ENCODE measurements at places on chromosomes 3 and 15. TPM values are rescaled to one million over a fixed set of nuclear protein-coding genes. Genes with fewer than 3 reads are reported as not detected.

The FRG2C gene
- total RNA-seq: not detected

The AMOTL2 gene
- total RNA-seq: 71.9 TPM

The GOLGA8B gene
- total RNA-seq: 3.3 TPM

The CXCR6 gene
- total RNA-seq: not detected

GRCh38 chr3:128352326-128352725 lies 114.4 kb downstream of the DNAJB8 start:
- DNase-seq: no peak

The MYL3 gene
- total RNA-seq: not detected

DNA sequence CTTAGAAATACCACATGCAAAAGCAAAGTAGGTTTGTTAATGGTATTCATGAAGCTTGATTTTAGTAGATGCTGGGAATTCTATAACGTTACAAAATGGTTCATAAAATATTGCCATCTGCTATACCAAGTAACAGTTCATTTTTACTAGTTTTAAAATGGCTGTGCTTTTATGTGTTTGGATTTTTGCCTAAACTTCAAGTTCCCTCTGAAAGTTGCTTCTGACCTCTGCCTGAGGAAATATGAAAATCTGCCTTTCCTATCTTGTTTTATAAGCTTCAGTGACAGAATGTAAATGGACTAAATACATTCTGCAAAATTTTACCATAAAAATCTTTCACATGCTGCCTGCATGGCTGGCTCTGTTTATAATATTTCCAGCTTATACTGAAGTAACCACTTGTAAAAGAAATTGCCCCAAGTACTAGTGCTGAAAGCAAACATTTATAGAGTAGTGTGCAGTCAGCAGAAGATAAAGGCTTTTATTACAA lies 560.7 kb upstream of the ROBO2 start:
- no peak for DNase-seq

- DNase-seq: peak; percentile 24
Observed at GRCh38 chr15:58340176-58340575, 91.6 kb upstream of the LIPC start.

DNA sequence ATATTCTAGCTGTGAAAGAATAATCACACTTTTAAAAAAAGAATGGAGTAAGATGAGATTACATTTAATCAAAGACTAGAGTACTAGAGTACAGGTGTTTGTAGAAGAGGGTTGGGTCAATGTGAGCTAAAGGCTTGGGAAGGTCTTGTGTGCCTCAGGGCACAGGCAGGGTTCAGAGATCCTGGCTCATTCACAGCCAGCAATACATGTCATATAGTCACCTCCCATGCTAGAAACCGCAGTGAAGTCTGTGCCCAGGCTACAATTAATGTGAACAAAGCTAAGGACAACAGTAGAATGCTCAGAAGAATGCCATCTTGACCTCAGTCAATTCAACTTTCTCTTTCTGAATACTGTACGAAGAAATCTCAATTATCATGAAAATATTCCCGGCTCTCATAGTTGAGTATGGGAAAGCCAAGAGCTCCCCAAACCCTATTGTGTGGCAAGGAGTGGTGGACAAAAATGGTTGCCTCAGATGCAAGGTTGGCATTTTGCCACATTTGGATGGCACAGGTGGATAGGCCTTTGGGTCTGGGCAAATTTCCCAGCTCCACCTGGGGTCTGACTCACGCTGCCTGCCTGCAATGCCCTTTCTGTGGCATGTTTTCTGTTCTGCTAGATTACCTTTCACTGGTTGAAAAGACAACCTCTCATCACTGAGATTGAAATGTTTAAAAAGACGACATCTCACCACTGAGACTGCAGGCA lies 70.2 kb downstream of the NMD3 start:
- peak; percentile 67 for DNase-seq

The SLC7A14 gene
- total RNA-seq: 2.8 TPM

- peak; percentile 60 for DNase-seq
Observed at GRCh38 chr3:71584394-71585011, 975 bp upstream of the FOXP1 start.

GRCh38 chr3:12557473-12558100 lies 700 bp downstream of the MKRN2 start:
- peak; percentile 14 for DNase-seq

GRCh38 chr3:140830391-140830790 lies 111.2 kb upstream of the SLC25A36 start:
- no peak for DNase-seq

The ALDH1A2 gene
- not detected for total RNA-seq

DNA sequence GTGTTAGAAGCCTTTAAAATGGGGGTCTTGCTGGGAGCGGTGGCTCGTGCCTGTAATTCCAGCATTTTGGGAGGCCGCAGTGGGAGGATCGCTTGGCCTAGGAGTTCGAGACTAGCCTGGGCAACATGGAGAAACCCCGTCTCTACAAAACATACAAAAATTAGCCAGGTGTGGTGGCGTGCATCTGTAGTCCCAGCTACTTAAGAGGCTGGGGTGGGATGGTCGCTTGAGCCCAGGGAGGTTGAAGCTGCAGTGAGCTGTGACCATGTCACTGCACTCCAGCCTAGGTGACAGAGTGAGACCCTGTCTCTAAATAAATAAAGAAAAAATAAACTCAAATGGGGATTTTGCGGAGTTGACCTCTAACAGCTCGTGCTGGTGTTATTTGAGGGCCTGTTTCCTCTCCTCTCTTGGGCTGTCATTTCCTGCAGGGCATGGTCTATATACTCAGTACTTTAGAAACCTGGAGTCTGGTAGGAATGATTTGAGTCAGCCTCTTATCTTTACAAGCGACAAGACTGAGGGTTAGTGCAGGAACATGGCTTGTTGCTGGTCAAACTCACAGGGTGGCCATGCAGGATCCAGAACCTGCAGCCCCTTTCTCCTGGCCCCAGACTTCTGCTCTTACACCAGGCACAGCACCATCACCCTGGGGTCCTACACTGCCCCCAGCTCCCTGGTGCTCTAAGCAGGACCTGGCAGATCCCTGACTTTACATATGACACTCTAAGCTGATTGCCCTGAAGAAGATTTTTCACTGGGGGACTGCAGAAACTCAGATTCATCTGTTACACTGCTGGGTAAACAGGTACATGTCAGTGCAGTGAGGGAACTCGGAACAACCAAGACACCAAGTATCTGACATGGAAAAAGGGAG lies 15.1 kb downstream of the EHD4 start:
- DNase-seq: peak; percentile 5

DNA sequence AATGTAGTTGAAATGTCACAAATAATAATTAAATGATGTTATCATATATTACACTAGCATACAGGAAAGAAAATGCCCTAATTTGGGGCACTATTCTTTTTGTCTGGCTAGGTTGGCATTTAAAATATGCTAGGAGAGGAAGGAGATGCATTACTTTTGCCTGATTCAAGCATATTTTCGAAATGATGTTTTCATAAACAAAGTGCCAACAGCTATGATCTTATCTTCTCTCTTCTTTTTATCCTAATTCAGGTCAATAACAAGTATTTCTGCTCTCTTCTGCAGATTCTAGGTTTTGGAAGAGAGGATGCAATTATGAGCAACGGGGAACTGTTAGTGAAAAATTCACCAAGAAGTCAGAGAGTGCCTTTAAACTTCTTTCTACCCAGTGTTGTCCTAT lies 55.8 kb upstream of the NR2F2 start:
- peak; percentile 77 for DNase-seq

GRCh38 chr3:154130540-154130939 lies 9.3 kb downstream of the ARHGEF26 start:
- peak; percentile 18 for DNase-seq

The KLHL40 gene
- not detected for total RNA-seq

- peak; percentile 82 for DNase-seq
Observed at GRCh38 chr15:86892774-86893449, 813.2 kb downstream of the AGBL1 start.

The HIGD2B gene
- not detected for total RNA-seq

- no peak for DNase-seq
Observed at GRCh38 chr3:127831723-127832172, 9.4 kb upstream of the MGLL start.

DNA sequence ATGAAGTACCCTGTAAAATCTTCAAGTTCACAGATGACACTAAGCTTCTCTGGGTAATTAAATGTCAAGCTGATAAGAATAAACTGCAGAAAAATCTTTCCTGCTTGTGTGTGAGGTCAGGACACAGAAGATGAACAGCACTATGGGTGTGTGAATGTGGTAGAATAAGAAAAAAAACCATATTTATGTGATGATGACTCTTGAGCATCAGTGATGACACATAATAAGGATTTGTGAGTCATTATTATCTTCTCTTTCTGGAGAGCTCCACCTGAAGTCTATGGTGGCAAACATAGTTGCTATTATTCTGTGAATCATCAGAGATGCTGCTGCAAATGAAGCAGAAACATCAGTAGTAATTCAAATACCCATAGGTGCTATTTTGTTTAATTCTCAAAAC lies 422.4 kb downstream of the DIPK2A start:
- peak; percentile 1 for DNase-seq

The ACTC1 gene
- 2.9 TPM for total RNA-seq

The IL1RAP gene
- total RNA-seq: 42.6 TPM

GRCh38 chr3:172260381-172260780 lies 187.9 kb downstream of the GHSR start:
- DNase-seq: no peak

DNA sequence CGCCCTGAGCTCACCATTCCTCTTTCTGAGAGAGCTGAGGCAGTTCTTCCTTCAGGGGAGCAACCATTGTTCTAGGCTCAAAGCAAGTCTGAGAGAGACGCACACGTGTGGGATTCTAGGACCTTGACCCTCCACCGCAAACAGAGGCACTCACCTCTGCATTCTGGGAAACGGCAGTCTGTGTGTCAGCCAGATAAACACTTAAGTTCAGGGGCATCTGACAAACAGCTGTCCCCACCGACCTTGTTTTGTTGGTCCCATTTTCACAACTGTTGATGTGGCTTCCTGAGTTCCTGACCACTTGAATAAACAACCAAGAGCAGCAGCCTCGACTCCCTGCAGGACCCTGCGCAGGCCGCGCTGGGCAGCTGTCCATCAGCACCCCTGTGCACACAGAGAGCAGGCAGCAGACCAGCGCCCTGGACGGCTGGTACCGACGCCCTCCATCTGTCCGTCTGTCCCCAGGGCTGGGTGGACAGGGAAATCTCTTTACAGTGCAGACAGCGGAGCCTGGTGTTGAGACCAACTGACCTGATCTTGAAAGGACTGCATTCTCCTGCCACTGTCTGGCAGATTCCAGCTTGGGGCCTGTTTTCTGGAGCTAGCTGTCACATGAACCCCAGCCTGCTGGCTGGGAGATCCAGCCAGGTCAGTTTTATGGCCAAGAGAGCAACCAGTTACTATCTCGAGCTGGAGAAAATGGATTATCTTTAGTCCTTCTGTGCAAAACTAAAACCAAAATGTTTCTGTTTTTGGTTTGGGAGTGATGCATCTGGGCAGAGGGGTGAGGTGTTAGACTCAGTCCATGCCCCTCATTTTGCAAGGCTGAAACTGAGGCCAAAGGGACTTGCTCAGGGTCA lies 64.2 kb downstream of the FAM43A start:
- no peak for DNase-seq

GRCh38 chr3:151925419-151925818 lies 52.0 kb downstream of the SUCNR1 start:
- DNase-seq: peak; percentile 91

DNA sequence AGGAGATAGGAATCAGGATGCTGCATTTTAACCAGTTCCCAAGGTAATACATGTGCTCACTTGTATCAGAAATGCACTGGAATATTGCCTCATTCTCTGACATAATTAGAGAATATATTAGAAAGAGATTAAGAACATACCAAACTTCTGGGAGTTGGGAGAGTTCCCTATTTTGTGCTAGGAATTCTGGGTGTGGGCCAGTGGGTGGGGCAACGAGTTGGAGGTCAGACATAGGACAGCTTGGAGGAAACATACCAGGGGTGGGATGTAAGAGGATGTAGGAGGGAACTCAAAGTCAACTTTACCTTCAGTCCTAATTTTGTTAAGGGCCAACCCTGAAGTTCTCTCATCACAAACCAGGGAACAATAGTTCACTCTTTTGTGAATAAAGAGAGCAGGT lies 83.6 kb downstream of the SLC7A14 start:
- no peak for DNase-seq

DNA sequence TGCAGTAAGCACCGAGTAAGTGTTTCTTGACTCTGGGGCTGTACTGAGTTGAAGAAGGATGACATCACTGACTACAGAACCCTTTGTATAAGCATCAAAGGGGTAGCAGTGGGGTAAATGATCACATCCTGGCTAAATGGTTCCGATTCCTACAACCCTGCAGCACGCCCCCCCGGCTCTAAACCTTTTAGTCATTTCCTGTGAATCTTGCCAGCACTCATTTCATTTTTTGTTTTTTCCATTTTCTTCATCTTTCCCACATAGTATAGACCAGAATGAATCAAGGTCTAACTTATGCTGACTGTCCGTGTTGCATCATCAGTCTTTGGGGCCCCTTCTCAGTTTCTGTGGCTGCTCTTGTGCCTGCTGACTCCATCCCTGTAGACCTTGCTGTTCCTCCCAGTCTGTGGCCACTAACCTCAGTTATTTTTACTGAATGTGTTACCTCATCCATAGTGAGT lies 383.1 kb upstream of the TPRG1 start:
- DNase-seq: peak; percentile 85

DNA sequence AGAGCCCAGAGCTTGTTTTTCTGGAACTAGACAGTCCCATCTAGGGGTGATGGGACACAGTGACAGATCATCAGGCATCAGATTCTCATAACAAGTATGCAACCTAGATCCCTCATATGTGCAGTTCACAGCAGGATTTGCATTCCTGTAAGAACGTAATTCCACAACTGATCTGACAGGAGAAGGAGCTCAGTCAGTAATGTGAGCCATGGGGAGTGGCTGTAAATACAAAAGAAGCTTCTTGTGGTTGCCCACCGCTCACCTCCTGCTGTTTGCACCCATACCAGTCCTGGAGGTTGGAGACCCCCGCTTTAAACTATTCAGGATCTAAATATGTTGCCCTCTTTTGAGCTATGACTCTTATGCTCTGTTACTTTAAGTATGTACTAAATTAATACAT lies 167.3 kb downstream of the ALCAM start:
- no peak for DNase-seq

GRCh38 chr15:63107895-63108546 lies 13.6 kb upstream of the LACTB start:
- DNase-seq: peak; percentile 100

DNA sequence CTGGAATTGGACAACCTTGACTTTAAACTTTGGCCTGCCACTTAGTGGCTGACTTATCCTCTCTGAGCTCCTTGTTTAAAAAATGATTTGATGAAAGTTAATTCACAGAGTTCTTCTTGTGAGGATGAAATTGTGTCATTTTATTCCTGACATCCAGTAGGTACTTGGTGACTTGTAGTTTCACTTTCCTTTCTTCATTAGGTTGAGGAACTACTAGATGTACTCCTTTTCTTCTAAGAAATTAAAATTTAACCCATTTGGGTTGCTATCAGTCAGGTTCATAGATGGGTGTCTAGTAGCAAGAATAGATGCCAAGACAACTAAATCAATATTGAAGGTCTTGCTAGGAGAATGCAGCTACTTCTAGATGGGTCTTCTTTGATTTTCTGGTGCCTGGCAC lies 5.2 kb downstream of the NR1D2 start:
- no peak for DNase-seq

The ATP13A3 gene
- 134 TPM for total RNA-seq

- DNase-seq: no peak
Observed at GRCh38 chr15:34794590-34795206, 651 bp downstream of the ACTC1 start.

- no peak for DNase-seq
Observed at GRCh38 chr3:65871305-65872141, 167.2 kb downstream of the MAGI1 start.

Measured in M059J (cell line).